MCF 10A (cell line): ENCODE measurements at places on chromosomes 1 and 21.
A peak's percentile ranks its signal among the peaks of the same experiment; 100 is the strongest.

DNA sequence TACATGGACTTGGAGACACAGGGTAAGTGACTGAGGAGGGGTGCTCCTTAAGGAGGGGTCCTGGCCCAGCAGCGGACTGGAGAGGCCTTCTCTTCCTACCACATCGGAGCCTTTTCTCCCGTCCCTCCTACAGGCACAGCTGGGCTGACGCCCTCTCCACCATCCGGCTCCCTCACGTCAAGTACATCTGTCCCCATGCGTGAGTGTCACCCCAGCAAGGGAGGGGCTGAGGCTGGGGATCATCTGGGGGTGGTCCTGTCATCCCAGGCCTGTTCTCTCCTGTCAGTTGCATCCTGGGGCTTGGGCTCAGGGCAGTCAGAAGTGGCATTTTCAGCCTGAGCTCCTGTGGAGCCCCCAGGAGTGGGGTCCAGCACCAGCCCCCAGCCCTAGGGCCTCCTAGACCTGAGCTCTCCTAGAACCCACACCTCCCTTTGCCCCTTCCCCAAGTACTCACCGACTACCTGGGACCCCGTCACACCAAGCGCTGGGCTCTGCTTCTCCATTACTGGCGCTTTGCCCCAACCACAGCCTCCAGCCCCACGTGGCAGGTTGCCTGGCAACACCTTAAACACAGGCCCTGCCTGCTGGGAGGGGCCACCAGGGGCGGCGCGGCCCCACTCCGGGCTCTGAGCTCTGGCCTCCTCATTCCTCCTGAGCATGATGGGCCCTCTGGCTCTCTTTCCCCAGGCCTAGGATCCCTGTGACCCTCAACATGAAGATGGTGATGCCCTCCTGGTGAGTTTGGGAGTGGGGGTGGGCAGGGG is 2.3 kb downstream of the LYPLA2 start:
- H3K36me3 ChIP-seq = peaks cover 74% of the 10 kb centered on the region
- H3K27me3 ChIP-seq = no peaks in the 10 kb centered on the region
- DNase-seq = peak; percentile 57
- H3K4me3 ChIP-seq = peak overlapping the region; percentile 100
- peaks cover 23% of the 10 kb centered on the region for H3K4me1 ChIP-seq
- H3K27ac ChIP-seq = peak overlapping the region; percentile 94

DNA sequence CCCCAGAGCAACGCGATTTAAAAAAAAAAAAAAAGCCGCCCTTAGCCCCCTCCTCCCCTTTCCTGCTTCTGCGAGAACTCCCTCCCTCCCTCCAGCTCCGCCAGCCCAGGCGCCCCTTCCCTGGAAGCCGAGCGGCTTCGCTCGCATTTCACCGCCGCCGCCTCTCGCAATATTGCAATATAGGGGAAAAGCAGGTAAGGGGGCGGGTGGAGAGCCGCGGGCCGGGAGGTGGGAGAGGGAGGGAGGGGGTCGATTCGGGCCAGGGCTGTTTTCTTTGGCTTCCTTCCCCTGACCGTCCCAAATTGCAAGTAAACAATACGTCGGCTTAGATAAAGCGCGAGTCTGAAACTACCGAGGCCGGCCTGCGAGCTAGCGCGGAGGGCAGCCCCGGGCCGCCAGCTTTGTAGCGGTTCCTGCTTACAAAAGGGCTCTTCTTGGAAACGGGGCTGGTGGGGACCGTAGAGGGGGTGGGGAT is 408 bp downstream of the LMO4 start:
- H3K27ac ChIP-seq = peak overlapping the region; percentile 88
- no peaks in the 10 kb centered on the region for H3K27me3 ChIP-seq
- peaks cover 18% of the 10 kb centered on the region for H3K36me3 ChIP-seq
- peak; percentile 63 for DNase-seq
- peak overlapping the region; percentile 87 for H3K4me3 ChIP-seq

DNA sequence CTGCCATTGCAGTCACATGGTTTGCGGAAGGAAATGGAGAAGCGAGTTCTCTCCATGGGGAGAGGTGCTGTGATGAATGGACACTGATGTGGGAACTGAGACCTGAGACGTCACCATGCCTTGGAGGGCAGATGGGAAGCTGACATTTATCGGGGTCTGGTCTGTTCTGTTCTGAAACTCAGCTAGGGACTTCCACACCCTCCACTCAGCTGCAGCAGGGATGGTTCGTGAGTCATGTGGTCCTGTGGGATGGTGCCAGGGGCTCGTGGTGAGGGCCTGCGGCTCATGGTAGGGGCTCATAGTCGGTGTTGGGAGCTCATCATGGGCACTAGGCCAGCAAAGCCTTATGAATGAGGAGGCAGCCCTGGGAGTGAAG is 6.1 kb downstream of the GPR137B start:
- peaks cover 26% of the 10 kb centered on the region for H3K4me1 ChIP-seq
- H3K36me3 ChIP-seq = no peaks in the 10 kb centered on the region
- DNase-seq = no peak

DNA sequence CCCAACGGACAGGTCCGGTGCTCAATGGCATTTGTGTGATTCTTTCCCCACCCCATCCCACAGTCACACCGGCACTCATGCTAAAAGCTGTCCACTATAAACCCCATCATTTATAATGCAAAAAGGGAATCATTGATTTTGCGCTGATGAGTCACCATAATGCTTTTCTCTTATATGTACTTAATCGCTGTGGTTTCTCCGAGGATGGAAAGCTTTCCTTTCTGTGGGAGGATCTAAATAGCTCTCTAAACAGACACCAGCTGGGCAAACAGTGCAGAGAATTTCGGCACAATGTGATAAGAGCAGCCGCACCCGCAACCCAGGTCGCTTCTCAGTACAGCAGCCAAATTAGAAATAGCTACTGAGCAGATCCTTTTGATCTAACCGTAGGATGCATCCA is 85.6 kb downstream of the SETD4 start:
- H3K4me3 ChIP-seq = no peak overlapping the region
- peaks cover 11% of the 10 kb centered on the region for H3K27me3 ChIP-seq
- H3K27ac ChIP-seq = no peak overlapping the region

DNA sequence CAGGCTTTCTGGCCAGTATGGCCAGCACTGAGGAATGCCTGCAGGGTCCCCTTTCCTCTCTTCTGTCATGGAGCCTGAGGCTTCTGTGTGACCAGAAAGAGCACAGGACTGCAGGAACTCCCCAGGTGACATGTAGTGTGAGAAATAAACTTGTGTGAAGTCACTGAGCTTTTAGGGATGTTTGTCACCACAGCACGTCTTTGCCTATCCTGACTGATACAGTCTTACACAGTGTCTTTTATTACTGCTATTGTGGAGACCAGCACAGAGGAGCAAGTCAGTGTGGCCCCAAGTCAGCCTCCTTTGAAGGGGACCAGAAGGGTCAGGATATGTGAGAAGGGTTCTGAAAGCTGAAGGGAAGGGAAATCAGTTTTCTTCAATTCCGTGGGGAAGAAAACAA is 102.5 kb downstream of the LAMC2 start:
- DNase-seq = no peak
- peaks cover 13% of the 10 kb centered on the region for H3K4me1 ChIP-seq
- no peaks in the 10 kb centered on the region for H3K36me3 ChIP-seq
- no peaks in the 10 kb centered on the region for H3K27me3 ChIP-seq
- no peak overlapping the region for H3K27ac ChIP-seq

- H3K4me3 ChIP-seq = no peak overlapping the region
- peaks cover 32% of the 10 kb centered on the region for H3K36me3 ChIP-seq
- no peak for DNase-seq
- H3K27me3 ChIP-seq = no peaks in the 10 kb centered on the region
Observed at GRCh38 chr1:172607145-172607544, 51.8 kb upstream of the FASLG start.

DNA sequence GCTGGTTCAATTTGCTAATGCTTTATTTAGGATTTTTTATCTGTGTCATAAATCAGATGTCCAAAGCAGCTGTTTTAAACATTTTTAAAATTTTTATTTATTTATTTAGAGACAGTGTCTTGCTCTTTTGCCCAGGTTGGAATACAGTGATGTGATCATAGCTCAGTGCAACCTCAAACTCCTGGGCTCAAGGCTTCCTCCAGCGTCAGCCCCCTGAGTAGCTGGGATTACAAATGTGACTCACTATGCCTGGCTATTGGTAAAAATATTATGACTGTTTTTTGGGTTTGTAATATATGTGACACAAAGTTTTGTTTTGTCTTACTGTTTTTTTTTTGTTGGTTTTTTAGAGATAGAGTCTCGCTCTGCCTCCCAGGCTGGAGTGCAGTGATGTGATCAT is 11.8 kb downstream of the ZBED6 start:
- H3K4me1 ChIP-seq = peaks cover 16% of the 10 kb centered on the region
- DNase-seq = no peak
- H3K27ac ChIP-seq = peak overlapping the region; percentile 75
- H3K36me3 ChIP-seq = peaks cover 100% of the 10 kb centered on the region
- H3K4me3 ChIP-seq = no peak overlapping the region

GRCh38 chr1:65769636-65770035 is 23.1 kb upstream of the PDE4B start:
- H3K27ac ChIP-seq = no peak overlapping the region
- H3K36me3 ChIP-seq = no peaks in the 10 kb centered on the region
- no peak overlapping the region for H3K4me3 ChIP-seq
- peaks cover 29% of the 10 kb centered on the region for H3K27me3 ChIP-seq

- H3K4me1 ChIP-seq = peaks cover 54% of the 10 kb centered on the region
- no peaks in the 10 kb centered on the region for H3K36me3 ChIP-seq
- H3K4me3 ChIP-seq = no peak overlapping the region
- no peak overlapping the region for H3K27ac ChIP-seq
- H3K27me3 ChIP-seq = no peaks in the 10 kb centered on the region
- no peak for DNase-seq
Observed at GRCh38 chr1:181115368-181115684, 26.8 kb downstream of the IER5 start.

- DNase-seq = peak; percentile 49
- H3K4me1 ChIP-seq = peaks cover 11% of the 10 kb centered on the region
- no peak overlapping the region for H3K27ac ChIP-seq
- no peak overlapping the region for H3K4me3 ChIP-seq
- H3K36me3 ChIP-seq = peaks cover 4% of the 10 kb centered on the region
- peaks cover 68% of the 10 kb centered on the region for H3K27me3 ChIP-seq
Observed at GRCh38 chr1:148353461-148354283, 129.4 kb downstream of the PPIAL4G start.

- H3K27ac ChIP-seq = no peak overlapping the region
- H3K36me3 ChIP-seq = no peaks in the 10 kb centered on the region
- DNase-seq = no peak
- H3K27me3 ChIP-seq = peaks cover 17% of the 10 kb centered on the region
- H3K4me1 ChIP-seq = peaks cover 9% of the 10 kb centered on the region
Observed at GRCh38 chr1:219924342-219924741, 4.0 kb downstream of the SLC30A10 start.

GRCh38 chr21:44403106-44404020 is 49.9 kb downstream of the TRPM2 start:
- no peaks in the 10 kb centered on the region for H3K4me1 ChIP-seq
- no peaks in the 10 kb centered on the region for H3K27me3 ChIP-seq
- no peak overlapping the region for H3K4me3 ChIP-seq
- no peak overlapping the region for H3K27ac ChIP-seq
- peaks cover 9% of the 10 kb centered on the region for H3K36me3 ChIP-seq

DNA sequence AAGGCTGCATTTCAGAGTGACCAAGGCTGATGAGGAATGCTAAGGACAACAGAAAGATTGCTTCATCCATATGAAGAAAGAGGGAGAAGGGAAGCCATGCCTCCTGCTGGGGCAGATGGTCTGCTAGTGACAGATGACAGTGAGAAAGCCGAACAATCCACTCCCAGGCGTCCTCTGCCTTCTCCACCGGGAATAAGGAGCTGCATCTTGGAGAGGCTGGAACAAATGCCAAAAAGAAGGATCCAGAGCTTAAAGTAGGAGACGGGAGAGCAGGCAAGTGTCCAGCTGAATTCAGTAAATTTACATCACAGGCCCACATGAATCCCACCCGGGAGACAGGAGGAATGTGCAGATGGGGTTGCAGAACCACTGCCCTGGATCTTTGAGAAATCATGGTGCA is 33.4 kb downstream of the DDX20 start:
- no peak for DNase-seq
- peaks cover 77% of the 10 kb centered on the region for H3K27me3 ChIP-seq
- H3K4me3 ChIP-seq = no peak overlapping the region
- H3K4me1 ChIP-seq = no peaks in the 10 kb centered on the region
- no peak overlapping the region for H3K27ac ChIP-seq

DNA sequence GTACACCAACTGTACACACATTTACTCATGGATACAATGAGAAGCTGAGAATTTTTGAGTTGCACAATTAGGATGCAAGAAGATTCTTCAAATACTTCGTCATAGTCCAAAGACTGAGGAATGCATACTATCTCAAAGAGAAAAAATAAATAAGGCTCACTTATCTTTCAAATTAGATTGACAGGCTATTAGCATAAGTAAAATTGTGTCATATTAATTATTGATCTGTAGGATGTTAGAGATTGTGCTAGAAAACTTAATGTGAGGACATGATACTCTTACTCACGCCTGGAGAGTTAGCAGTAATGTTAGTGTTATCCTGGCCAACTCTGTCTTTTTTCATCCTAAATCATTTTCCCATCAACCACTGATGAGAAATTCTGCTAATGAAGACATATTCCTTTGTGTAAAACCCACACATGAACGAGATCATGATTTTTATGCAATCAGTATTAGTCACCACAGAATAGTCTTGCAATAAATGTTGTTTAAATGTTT is 659.0 kb downstream of the LTN1 start:
- no peak overlapping the region for H3K27ac ChIP-seq
- no peaks in the 10 kb centered on the region for H3K27me3 ChIP-seq
- H3K4me1 ChIP-seq = peaks cover 6% of the 10 kb centered on the region
- H3K36me3 ChIP-seq = no peaks in the 10 kb centered on the region
- DNase-seq = peak; percentile 38
- no peak overlapping the region for H3K4me3 ChIP-seq

DNA sequence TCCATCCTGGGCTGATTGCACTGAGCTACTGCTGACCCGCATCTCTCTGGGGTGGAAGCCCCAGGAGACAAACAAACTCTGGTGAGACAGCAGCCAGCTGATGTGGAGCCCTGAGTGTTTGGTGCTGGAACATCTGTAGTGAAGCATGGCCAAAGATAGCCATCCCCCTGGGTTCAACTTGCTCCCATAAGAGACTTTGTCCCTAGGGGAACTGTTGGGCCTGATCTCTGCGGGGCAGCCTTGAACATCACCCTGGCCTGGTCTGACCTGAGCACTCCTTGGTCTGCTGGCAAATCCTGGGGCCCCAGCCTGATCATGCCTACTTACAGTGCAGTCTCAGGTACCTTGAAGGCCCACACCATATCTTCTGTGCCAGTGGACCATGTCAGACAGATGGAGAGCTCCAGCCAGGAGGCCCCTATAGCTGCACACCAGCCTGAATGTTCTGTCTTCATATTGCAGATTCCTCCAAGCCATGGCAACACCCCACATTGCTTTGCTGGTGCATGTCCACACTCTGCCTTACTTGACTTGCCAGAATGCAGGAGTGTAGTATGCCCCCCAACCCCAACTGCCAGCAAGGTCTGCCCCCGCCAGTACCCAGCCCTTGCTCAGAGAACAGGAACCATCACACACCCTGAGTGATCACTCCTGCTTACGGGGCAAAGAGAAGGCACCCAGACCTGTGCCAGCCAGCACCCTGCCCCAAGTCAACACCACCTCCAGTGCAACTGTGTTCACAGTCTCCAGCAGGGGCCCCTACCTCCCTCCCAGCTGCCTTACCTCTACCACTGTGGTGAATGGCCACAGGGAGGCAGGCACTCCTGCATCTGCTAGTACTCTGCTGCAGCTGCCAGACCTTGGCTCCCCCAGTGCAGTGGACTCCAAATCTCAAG is 690.5 kb upstream of the NR5A2 start:
- no peak overlapping the region for H3K4me3 ChIP-seq
- no peak overlapping the region for H3K27ac ChIP-seq
- no peak for DNase-seq
- H3K36me3 ChIP-seq = no peaks in the 10 kb centered on the region

- H3K36me3 ChIP-seq = no peaks in the 10 kb centered on the region
- H3K4me3 ChIP-seq = no peak overlapping the region
- H3K27me3 ChIP-seq = no peaks in the 10 kb centered on the region
- DNase-seq = no peak
- no peak overlapping the region for H3K27ac ChIP-seq
- no peaks in the 10 kb centered on the region for H3K4me1 ChIP-seq
Observed at GRCh38 chr1:240667351-240667750, 55.4 kb upstream of the GREM2 start.
